Right cardiac atrium (tissue), 5 donors: ENCODE measurements at places on chromosomes 3 and 15. TPM values are rescaled to one million over a fixed set of nuclear protein-coding genes. Genes with fewer than 3 reads are reported as not detected.

Gene EXD1
- polyA plus RNA-seq, result not detected

Gene CAV3
- polyA plus RNA-seq, result 25.4 TPM

Gene ATP10A
- 0.95 TPM for polyA plus RNA-seq

Gene GRK7
- not detected for polyA plus RNA-seq

Gene CKMT1A
- 1.8 TPM for polyA plus RNA-seq

- no peak for DNase-seq
These were observed 43.7 kb downstream of the BTD start for GRCh38 chr3:15645246-15645645.

GRCh38 chr3:122508135-122508914, 6.4 kb downstream of the KPNA1 start:
- DNase-seq, result no peak

- peak; percentile 71 for DNase-seq
These were observed 97.3 kb downstream of the NPAP1 start for GRCh38 chr15:24772686-24773373.

DNA sequence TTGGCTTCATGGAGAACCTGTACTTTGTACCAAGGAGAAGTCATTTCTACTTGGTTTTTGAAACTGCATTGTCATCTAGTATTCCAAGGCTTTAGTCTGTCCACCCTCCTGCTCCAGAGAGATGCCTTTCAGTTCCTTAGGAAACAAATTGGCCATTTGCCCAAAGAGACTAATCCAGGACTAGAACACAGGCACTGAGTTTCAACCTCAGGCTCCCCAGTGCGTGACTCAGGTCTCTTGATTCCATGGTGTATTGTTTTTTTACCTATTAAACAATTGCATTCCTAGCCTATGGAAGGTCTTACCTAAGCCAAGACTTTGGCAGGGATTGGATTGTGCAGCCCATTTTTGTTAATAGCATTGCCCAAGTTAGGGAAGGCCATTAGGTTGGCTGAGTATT, 214.8 kb upstream of the CTDSPL start:
- no peak for DNase-seq

- no peak for DNase-seq
These were observed 200.3 kb upstream of the PFN2 start for GRCh38 chr3:150170852-150171520.

DNA sequence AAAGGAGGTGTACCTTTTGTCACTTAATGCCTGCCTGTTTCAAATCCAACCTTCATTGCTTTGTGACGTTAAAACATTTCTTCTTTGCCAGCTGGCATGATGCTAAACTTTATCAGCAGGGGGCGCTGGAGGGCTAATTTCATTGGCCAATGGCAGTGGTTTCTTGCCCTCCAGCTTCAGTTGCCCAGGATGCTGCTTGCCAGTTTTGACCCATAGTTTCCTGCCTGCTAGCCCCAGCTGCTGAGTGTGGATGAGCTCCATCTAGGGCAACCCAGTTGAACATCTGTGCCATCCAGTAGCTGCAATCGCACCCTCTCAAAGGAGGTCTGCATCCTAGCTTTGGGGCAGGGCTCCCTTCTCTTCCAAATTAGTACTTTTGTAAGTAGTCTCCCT, 22.1 kb downstream of the ACKR2 start:
- DNase-seq, result peak; percentile 82

GRCh38 chr15:94119298-94119811, 112.0 kb upstream of the MCTP2 start:
- peak; percentile 86 for DNase-seq

- no peak for DNase-seq
These were observed 218.5 kb upstream of the RGMA start for GRCh38 chr15:93307513-93307912.

GRCh38 chr15:77069521-77070121, 1.3 kb downstream of the TSPAN3 start:
- no peak for DNase-seq

DNA sequence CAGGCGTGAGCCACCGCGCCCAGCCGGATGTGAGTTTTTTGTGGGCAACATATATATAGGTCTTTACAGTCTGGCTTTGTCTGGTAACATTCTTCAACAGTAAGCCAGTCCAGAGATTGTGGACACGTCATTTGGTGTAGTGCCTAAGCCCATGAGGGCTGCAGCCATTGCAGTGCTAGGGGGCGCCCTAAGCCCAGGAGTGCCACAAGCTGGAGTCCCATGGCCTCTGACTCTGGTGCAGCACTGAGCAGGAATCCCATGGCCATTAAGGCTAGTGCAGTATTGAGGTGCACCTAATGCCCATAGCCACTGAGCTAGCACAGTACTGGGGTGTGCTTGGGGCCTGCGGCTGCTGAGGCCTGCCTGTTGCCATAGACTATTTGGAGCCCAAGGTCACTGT, 136.4 kb upstream of the NDN start:
- no peak for DNase-seq

- DNase-seq, result no peak
These were observed 339.7 kb upstream of the RASGRP1 start for GRCh38 chr15:38904298-38904697.

DNA sequence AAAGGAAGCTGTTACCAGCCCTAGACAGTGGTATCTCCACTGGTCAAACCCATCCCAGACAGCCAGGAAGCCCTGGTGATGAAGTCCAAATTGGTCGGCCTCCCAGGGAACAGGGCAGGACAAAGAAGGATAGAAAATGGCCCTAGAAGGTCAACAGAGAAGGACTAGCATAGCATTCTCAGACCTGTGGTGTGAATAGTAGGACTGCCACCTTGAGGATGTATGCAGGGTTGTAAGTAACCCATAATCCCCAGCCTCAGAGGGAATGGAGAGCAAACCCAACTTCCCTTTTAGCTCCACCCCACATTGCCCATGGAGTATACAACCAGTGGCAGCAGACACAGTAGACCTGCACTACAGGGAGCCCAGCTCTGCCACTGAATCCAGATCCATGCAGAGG, 68.6 kb upstream of the EIF1B start:
- no peak for DNase-seq

GRCh38 chr3:94011233-94011711, 17.1 kb downstream of the STX19 start:
- no peak for DNase-seq
